Eye (tissue), 1 donor: ENCODE measurements at places on chromosomes 3 and 15.

DNA sequence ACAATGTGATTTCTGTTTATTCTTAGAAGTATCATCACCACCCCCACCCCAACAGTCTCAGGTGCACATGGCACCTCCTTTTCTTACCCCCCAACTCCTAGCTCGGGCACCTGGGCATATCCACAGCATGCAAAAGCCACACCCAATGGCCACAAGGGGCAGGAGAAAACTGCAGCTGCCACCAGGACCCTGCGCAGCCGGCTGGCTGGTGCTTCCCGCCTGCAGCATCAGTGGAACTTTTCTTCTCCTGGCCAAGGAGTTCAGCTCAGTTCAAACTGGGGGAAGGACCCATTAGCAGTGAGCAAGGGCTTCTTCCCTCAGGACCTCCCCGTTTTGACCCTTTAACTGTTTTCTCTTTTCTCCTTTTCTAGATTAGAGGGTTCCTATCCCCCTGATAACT is 44.8 kb downstream of the TM4SF18 start:
- no peak for DNase-seq

DNA sequence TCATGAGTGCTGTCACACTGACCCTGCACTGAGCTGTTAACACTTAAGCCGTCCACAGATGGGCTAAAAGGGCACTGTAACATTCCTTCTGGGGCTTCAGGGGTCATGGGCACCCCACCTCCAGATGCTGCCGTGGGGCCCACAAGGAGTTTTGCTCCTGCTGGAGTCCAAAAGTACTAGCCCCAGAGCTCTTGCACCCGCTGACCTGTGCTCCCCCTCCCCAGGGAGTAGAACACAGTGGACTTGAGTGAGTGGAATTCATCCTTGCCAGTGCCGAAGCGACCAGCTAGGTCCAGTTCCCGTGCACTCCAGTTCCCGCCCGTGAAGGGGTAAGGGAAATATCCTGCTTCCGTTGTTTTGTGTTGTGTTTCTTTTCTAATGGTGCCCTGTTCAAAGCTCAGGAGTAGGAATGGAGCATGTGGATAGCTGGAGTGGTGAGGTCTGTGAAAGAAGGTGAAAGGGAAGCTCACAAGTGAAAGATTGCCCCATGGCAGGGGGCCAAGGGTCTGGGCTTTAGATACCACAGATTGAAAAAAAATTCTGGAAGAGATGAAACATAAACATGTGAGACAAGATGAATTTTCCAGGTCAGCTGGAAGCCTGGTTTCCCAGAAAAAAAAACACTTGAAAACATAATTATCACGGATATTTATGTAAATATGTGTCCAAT is 36.6 kb downstream of the SLCO2A1 start:
- no peak for DNase-seq

GRCh38 chr3:64220161-64220914 is 4.9 kb downstream of the PRICKLE2 start:
- peak; percentile 67 for DNase-seq

- peak; percentile 80 for DNase-seq
These were observed at the start of gene ZBTB38 for GRCh38 chr3:141368062-141368924. ZBTB38 (plus strand) TSS chr3:141368504; CDS start chr3:141442389, 73,885 bp downstream.

DNA sequence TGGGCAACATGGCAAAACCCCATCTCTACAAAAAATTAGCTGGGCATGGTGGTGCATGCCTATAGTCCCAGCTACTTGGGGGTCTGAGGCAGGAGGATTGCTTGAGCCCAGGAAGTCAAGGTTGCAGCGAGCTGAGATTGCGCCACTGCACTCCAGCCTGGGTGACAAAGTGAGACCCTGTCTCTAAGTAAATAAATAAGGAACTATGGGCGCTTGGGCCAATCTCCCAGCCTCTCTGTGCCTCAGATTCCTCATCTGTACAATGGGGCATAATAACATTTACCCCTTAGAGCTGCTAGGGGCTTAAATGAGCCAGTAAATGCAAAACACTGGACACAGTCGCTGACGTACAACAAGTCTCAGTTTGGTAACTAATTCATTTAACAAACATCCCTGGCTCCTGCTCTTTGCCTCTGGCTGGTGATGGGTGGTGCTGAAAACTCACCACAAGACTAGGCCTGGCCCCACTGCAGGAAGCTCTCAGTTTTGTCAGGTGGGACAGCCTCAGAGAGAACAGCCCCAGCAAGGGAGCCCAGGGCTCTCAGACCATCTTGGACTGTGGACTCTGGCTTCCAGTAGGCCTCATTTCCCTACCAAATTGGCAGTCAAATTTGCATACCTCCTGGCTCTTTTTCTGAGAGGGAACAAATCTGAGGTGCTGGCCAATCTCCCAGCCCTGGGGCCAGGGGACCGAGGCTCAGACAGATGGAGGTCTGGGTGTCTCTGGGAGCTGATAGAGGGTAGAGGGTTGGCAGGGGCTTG is 6.4 kb upstream of the TBC1D2B start:
- no peak for DNase-seq

- no peak for DNase-seq
These were observed 248.8 kb upstream of the TPM1 start for GRCh38 chr15:62793752-62794144.

- DNase-seq, result no peak
These were observed 1437.0 kb downstream of the OTOL1 start for GRCh38 chr3:162933656-162934055.

DNA sequence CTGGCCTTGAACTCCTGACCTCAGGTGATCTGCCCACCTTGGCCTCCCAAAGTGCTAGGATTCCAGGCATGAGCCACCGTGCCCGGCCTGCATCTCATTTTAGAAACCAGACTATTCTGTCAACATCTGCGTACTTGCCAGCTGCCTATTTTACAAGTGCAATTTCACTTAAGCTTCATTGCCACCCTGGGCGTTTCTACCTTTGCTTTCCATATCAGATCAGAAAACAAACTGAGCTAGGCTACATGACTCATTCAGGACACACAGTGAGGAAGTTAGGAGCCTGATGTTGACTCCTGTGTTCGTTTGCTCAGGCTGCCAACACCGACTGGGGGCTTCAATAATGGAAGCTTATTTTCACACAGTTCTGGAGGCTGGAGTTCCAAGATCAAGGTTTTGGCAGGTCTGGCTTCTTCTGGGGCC is 42.3 kb upstream of the KLHL25 start:
- DNase-seq, result no peak

- DNase-seq, result peak; percentile 80
These were observed 9.2 kb upstream of the SEMA4B start for GRCh38 chr15:90191794-90192509.

DNA sequence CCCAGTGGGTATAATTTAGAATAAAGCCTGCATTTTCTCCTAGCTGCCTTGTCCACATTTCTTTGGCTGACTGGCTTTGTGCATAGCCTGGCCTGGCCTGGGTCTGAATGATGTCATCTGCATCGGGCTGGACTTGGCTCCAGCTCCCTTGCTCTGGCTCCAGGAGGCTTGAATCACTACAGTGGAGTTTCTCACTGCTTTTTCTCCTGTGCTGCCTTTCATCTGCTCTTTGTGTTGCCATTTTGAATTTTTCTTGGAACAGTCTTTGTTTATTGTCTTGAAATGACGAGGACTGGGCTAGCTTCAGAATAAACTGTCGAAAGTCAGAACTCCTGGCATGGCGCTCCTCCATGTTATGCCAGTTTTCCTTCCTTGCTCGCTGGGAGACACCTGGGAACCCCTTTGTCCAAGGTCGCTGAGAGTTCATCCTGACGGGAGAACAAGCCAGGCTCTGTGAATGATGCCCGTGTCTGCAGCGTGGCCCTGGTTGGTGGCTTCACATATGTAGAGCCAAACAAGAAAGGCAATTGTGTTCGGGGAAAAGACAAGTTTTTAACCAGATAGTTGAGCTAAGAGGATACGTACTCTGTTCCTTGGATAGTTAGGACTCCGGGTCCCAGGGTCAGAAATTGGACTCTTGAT is 258.9 kb downstream of the PDZRN3 start:
- DNase-seq, result peak; percentile 23

GRCh38 chr3:99895131-99895696 is 77.6 kb downstream of the CMSS1 start:
- DNase-seq, result no peak

DNA sequence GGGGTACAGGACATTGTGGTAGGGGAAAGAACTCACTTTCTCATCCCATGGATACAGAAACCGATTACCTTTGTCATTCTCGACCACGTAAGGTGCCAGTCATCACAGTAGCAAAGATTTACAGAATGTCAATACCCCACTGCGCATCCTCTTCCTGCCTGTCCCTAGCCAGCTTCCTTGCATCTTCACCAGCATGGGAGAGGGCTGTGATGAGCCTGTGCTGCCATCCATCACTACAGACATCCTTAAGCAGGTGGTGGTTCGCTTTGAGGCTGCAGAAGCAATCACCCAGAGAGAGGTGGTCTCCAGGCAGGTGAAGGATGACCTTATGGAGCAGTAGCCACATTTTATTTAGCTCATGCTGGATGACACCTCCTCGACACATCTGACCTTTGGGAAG is 23.3 kb upstream of the ARIH1 start:
- DNase-seq, result no peak

GRCh38 chr3:119104031-119104430 is 41.9 kb upstream of the TEX55 start:
- DNase-seq, result no peak

DNA sequence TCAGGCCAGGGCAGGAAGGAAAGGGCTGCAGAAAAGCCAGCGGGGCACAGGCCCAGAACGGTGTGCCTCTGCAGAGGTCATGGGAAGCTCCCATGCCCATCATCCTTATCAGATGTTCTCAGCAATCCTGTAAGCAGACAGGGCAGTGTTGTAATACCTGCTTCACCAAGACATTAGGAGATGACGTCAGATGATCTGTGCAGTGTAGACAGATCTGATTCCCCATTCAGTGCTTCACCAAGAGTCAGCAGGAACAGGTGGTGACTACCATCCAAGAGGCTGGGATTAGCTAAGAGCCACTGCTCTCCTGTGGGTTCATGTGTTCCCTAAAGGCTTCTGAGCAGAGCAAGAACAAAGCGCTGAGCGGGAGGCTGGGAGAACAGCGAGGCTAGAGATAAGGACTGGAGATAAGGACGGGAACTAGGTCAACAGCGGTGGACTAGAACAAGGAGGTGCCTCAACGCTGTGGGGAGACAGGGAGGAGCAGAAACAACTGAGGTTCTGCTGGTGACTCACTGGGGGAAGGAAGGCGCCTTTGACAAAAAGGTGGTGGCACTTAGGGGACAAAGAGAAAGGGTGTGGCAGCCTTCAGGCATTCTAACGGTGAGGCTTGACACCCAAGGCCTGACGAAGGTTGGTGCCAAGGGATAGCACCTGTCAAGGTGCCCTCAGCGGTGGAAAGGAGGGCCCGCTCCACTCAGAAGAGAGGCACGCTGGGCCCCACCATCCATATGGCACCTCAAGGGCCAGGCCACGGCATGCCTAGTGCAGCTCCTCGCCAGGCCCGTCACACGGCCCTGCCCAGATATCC is 28.4 kb downstream of the CCDC12 start:
- DNase-seq, result peak; percentile 33

- no peak for DNase-seq
These were observed 221.3 kb downstream of the OPA1 start for GRCh38 chr3:193814166-193814892.

GRCh38 chr15:62588938-62589670 is 424.0 kb upstream of the C2CD4B start:
- DNase-seq, result no peak

GRCh38 chr15:89999676-90000185 is 1.4 kb upstream of the ZNF710 start:
- peak; percentile 88 for DNase-seq

DNA sequence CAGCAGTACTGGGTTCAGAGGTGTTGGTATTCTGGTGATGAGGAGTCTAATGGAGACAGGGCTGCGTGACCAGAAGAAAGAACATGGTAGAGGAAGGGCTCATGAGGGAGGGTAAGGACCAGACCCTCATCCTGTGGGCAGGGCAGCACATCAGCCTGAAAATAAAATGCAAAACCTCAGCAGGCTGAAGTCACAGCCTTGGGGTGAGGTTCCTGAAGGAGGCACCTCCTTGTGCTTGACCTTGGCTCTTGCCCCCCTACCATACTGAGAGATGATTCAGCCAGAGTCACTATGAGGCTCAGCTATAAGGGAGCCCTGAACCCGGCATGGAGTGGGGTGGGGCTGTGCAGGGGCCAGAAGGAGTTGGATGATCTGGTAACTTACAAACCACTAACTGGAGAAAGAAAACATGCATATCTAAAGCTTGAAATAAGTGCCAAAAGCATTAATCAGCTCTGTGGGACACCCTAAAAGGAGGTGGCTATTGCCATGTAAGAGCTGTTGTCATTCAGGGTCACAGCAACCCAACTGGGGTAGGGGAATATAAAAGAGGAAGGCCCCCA is 60.2 kb downstream of the CORO2B start:
- DNase-seq, result no peak

- DNase-seq, result no peak
These were observed 7.8 kb downstream of the THBS1 start for GRCh38 chr15:39588531-39589192.

GRCh38 chr3:150242220-150242936 is 165.7 kb upstream of the TSC22D2 start:
- DNase-seq, result peak; percentile 51

DNA sequence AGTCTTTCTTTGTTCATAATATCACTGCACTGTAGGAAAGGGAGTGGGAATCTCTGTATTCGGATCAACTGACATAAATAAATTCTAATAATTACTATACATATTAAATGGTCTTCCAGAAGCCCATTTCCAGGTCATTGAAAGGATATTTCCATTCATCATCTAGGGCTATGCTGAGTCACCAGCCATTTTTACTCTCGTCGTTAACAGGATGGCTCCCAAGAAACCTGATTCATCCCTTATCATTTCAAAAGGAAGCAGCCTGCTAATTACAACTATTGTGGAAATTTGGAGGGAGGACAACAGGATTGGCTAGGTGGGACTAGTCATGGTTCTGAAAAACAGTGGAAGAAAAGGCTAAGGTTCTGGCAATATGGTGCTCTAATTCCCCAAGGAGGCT is 13.6 kb downstream of the GMNC start:
- DNase-seq, result no peak

GRCh38 chr3:112230033-112230432 is 64.0 kb downstream of the SLC9C1 start:
- DNase-seq, result peak; percentile 45

DNA sequence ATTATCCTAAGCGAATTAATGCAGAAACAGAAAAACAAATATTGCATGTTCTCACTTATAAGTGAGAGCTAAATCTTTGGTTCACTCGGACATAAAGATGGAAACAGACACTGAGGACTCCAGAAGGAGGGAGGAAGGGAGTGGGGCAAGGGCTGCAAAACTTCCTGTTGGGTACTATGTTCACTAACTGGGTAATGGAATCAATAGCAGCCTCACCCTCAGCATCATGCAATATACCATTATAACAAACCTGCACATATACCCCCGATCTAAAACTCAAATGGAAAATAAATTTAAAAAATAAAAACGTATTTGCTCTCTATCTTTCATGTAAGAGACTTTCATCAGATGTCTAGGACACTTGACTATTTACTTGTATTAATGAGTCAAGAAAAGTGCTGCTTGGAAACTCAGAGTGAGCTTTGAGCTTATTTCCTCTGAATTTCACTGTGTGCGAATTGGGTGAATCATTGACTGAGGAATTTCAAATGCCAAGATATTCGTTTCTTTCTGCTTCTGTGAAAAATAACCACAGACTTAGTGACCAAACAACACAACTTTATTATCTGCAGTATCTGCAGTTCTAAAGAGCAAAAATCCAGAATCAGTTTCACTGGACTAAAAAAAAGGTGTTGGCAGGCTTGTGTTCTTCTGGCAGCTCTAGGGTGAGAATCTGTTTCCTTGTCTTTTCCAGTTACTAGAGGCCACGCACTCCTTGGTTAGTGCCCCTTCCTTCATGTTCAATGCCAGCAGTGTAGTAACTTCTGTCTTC is 18.4 kb downstream of the TM4SF18 start:
- no peak for DNase-seq
